ENCODE measurements at places on chromosomes 3 and 15.

- no peak for DNase-seq
Observed at GRCh38 chr15:98715401-98715800, 67.1 kb downstream of the IGF1R start.

GRCh38 chr3:138125548-138126221, 6.5 kb downstream of the A4GNT start:
- DNase-seq, result no peak

DNA sequence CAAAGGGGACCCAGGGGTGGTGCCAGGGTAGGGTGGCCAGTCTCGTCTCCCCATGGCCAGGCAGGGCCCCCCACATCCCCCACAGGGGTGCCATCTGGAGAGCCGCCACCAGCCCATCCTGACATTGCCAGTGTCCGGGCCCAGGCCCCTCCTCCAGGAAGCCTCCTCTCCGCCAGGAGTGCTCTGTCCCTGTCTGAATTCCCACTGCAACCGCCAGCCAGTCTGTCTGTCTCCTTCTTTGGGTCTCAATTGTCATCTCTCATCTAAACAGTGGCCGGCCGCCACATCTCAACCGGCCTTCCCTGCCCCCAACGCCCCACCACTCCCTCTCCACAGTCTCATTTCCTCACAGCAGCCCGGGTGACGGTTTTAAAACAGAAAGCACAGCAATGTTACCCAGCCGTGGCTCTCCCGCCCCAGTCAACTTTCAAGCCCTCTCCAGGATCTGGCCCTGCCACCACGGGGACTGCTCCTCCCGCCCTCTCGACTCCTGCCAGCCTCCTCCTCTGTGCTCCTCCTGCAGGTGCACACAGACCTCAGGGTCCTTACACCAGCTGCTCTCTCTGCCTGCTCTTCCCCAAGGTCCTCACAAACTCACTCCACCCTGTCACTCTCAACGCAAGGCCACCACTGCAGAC, 57.0 kb downstream of the IQSEC1 start:
- peak; percentile 52 for DNase-seq

DNA sequence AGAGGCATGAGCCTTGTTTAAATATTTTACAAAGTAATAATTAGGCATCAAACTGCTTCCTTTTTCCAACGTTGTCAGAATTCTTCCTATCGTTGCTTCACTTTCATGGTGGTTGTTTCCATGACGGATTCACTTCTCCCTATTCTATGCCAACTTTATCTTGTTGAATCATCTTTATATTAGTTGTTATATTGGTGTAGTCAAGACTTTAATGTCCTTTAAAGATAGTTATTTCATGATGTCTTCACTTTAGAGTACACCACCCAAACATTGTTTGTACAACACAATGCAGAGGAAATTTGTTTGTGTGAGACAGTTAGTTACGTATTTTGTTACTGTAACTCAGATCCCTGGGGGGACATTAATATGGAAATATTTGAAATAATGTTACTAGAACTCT, 61.9 kb downstream of the CRYBG3 start:
- no peak for DNase-seq

- no peak for DNase-seq
Observed at GRCh38 chr15:40347559-40348473, 3.0 kb upstream of the PHGR1 start.

- DNase-seq, result no peak
Observed at GRCh38 chr3:16871915-16872842, 12.6 kb upstream of the PLCL2 start.

- DNase-seq, result no peak
Observed at GRCh38 chr15:38860253-38860652, 295.6 kb upstream of the RASGRP1 start.

DNA sequence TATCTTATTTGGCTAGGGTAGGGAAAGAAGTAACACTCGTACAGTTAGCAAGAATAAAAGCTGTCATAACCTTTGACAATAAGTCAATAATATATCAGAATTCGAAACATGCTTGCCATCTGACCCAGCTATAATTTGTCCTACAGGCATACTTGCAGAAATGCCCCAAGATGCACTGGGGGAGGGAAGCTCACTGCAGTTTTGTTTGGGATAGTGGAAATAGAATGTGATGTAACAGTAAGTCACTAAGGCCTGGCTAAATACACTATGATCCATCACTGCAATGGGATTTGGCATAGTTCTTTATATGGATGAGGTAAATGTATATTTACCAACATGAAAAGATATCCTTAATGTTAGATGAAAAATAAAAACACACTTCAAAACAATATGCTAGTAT, 25.5 kb upstream of the TMOD3 start:
- no peak for DNase-seq

DNA sequence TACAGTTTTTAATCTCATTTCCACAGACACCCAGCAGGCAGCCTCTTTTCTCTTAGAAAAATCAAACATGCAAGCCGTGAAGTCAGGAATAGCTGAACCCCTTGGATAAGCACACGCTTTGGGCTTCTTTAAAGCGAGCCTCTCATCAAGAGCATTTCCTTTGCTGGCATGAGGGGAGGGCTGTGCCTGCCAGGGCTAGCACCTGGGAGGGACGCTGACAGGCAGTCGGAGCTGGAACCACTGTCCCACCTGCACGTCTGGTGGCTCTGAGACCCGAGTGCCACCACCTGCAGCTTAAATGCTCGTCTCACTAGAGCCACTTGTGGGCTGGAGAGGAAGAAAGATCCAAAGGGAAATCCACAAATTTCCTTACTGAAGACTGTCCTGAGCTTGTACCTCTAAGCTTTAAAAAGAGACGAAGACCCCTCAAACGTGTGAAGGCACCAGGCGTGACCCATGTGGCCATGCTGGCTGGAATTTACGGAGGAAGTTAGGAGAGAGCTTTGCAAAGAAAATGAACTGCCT, 9.4 kb downstream of the MAP6D1 start:
- no peak for DNase-seq

DNA sequence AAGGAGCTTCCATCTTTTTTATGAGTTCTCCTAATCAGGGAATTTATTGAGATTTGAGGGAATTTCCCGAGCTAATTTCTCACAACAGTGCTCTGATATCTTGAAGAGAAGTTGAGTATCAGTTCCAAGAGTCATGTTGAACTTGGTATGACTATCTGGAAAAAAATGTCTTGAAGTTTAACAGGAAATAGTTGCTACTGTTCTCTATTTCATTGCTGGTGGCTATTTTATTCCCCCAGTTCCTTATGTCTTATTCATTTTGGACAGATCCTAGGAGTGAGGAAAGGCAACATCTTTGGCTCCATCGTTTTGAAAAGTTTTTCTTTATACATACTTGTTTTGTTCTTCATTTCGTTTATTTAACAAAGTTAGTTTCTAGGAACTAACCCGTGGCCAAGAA, 307.8 kb upstream of the AGTR1 start:
- no peak for DNase-seq

DNA sequence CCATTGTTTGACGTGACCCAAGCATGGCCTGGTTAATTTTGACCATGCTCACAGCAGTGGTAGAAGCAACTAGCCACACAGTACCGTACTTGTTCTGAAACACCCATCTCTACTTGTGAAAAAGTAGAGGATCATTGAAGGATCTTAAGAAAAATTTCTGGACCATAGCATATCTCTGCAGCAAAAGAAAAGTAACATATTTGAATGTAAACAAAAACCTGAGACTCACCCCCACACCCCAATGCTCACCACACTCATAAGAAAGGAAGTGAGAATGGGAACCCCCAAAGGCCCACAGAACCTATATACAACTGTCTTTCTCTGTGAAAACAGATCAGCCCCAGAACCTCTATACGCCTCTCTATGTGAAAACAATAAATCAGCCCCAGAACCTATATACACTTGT, 33.8 kb upstream of the TFRC start:
- no peak for DNase-seq

DNA sequence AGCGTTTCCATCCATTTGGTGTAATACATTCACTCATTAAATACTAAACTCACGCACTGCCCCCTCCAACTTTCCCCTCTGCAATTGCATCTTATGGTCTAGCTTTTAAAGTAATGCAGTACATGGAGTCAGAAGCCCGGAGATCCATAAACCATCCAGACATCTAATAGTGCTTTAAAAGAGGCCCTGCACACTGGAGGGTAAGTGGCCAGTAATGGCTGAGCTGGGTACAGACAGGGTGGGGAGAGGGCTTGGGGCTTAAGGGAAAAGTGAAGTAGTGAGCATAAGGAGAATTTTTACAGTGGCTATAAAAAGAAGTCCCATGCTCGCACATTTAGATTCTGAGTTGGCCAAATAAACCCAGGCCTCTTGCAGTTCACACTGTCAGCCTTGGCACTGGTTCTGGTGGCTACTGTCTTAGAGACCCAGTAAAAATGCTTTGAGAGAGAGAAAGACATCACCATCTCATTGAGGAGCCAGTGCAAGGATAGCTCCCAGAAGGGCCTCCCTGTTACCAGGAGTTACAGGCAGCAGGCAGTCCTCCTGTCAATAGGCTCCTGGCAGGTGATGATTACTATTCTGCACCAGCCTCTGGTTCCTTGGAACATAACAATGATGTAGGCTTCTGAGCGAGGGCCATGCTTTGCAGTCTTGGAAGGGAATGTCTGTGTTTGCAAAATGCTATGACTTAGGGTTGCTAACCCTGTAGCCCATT, 112.6 kb upstream of the NEO1 start:
- no peak for DNase-seq
